ENCODE measurements at places on chromosomes 3 and 15.
A peak's percentile ranks its signal among the peaks of the same experiment; 100 is the strongest.

DNA sequence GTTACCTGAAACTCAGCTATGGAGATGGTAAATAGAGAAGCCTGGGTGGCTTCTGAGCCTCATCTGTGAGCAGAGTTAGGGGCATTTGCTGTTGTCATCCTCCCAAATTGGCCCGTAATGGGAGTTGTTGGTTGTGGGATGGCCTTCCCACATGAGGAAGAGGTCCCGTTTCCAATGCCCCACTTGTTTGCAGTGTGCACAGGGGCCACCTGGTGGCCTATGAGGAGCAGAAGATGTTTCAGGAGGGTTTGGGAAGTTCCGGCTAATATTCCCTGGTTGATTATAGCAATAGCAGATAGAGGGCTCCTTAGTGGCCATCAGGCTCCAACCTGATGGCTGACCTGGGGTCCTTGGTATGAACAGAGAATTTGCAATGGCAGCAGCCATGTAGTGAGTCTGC is 1546.5 kb downstream of the OTOL1 start:
- no peaks in the 10 kb centered on the region for H3K4me1 ChIP-seq
- DNase-seq, result no peak
- no peaks in the 10 kb centered on the region for H3K27me3 ChIP-seq
- H3K4me3 ChIP-seq, result no peak overlapping the region
- H3K27ac ChIP-seq, result no peak overlapping the region

DNA sequence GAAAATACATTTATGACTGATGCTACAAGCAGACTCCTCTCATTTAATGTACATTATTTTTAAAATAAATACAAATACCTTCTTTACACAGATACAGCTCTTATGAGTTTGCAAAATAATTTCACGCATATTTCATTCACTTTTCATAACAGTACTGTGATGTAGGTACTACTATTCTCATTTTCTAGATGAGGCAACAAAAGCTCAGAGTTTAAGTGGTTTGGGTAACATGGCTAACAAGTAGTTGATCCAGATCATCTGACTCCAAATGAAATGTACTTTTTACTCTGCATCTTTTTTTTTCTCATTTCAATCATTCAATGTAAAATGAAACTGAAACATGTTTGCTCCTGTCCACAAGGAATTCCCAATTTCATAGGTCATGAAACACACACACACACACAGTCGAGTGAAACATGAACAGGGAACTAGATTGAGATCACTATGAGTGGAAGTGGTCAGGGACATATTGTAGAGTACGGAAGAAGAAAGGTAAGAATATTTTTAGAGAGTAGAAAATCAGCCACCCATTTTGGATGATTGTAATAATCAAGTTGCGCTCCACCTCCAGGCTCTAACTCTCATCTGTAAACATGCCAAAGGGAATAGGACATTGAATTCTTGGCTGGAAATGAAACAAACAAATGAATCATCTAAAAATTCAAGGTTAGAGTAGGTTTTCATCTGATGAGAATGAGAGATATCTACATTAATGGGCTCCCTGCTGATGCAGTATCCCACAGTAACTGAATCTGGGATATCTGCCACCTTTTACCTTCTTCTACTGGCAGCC is 92.4 kb downstream of the CLDN1 start:
- no peak overlapping the region for H3K4me3 ChIP-seq
- H3K27me3 ChIP-seq, result peaks cover 5% of the 10 kb centered on the region
- no peak overlapping the region for H3K27ac ChIP-seq
- peaks cover 5% of the 10 kb centered on the region for H3K4me1 ChIP-seq

GRCh38 chr3:8657804-8658305 is 13.3 kb upstream of the SSUH2 start:
- H3K4me3 ChIP-seq, result no peak overlapping the region
- no peak overlapping the region for H3K27ac ChIP-seq
- H3K27me3 ChIP-seq, result peaks cover 20% of the 10 kb centered on the region
- no peaks in the 10 kb centered on the region for H3K36me3 ChIP-seq
- DNase-seq, result no peak

- H3K4me1 ChIP-seq, result peaks cover 6% of the 10 kb centered on the region
- no peak for DNase-seq
- peaks cover 86% of the 10 kb centered on the region for H3K36me3 ChIP-seq
- H3K27ac ChIP-seq, result no peak overlapping the region
Observed at GRCh38 chr15:85125056-85125661, 143.5 kb downstream of the PDE8A start.

DNA sequence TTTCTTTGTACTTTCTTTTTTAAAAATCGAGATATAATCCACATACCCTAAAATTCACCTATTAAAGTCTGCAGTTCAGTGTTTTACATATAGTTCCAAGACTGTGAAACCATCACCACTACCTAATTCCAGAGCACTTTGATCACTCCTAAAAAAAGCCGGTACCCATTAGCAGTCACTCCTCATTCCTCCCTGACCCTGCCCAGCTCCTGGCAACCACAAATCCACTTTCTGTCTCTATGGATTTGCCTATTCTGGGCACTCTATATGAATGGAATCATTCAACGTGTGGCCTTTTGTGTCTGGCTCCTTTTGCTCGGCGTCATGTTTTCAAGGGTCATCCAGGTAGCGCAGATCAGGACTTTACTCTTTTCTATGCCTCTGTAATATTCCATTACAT is 17.3 kb downstream of the TRPM1 start:
- DNase-seq, result no peak
- H3K27me3 ChIP-seq, result peaks cover 25% of the 10 kb centered on the region
- no peak overlapping the region for H3K4me3 ChIP-seq
- H3K4me1 ChIP-seq, result peaks cover 4% of the 10 kb centered on the region
- H3K27ac ChIP-seq, result peak overlapping the region; percentile 5
